H4 (cell line): ENCODE measurements at places on chromosomes 2 and 18. TPM values are rescaled to one million over a fixed set of nuclear protein-coding genes. Genes with fewer than 3 reads are reported as not detected.

- DNase-seq: no peak
Observed at GRCh38 chr18:48667276-48668254, 128.7 kb downstream of the CTIF start.

The SPP2 gene
- total RNA-seq: not detected in 2 replicates

The CFAP65 gene
- 0.10 TPM in 1 of 2 replicates, not detected in the other for total RNA-seq

GRCh38 chr2:186980787-186981550 lies 132.0 kb upstream of the ZSWIM2 start:
- no peak for DNase-seq

DNA sequence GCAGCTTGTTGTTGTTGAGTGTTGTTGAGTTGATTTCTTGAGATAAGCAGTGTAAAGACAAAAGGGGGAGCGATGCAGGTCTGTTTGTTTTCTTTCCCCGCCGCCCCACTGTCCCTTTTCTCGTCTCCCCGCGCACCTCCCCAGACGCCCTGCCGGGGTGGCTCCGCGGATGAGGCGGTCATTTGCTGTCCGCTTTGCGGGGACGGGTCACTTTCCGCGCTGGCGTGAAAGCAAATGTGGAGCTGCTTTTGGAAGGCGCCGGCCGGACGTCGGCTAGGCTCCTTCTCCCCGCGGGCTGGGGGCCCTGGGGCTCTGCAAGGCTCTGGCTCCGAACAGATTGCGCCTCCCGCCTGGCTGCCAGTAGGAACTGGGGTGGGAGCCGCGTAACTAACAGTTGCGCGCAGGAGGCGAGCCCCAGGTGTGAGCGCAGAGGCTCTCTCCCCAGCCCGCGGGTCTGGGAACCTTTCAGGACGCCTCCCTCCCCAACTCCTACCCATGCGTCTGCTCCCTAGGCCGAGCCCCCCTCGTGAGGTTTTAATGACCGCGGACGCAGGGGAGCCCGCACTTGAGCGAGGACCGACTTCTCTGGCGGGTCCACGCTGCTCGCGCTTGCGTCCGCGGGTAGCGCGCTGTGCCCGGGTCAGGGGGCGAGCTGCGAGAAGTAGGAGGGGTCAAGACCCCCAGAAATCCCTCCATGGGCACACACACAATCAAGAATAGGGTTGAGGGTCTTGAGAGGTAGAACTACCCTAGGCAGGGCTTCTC lies 146.6 kb downstream of the MEIS1 start:
- no peak for DNase-seq

The TMEM37 gene
- 1.5 and 1.9 TPM in 2 replicates for total RNA-seq
